Stimulated activated CD4-positive, alpha-beta T cell treated with anti-CD3 and anti-CD28 coated beads, Interleukin-1b, Interleukin-23, amount 100 ng/mL, for 48 hours (primary cell): ENCODE measurements at places on chromosomes 11 and 22.

DNA sequence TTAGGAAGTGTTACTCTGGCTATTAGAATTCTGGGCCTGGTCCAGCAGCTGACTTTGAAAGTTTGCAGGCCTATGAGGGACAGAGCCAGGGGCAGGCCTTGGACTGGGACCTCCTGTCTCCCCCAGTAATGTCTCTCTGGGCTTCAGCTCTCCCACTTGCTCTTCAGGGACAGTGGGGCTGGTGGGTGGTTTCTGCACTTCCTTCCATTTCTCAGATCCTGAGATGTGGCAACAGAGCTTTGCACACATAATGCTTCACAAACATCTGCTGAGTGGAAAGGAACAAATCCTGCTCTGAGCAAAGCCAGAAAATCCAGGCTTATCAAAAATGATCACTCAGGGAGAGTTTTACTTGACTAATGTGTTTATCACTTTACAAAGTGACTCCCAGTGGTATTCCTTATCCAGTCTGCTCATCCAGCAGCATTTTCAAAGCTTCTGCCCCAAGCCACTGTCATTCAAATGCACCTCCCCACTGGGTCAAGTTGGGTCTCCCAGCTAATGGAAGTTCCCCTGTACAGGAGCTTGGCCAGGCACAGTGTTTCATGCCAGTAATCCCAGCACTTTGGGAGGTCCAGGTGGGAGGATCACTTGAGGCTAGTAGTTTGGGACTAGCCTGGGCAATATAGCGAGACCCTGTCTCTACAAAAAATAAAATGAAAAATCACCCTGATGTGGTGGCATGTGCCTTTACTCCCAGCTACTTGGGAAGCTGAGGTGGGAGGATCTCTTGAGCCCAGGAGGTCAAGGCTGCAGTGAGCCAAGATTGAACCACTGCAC, 13.5 kb upstream of the OSBP2 start:
- no peak for DNase-seq

- DNase-seq = no peak
Measured at GRCh38 chr11:116517584-116517983, 255.2 kb downstream of the BUD13 start.

- peak; percentile 10 for DNase-seq
Measured at GRCh38 chr11:116576526-116576925, 196.3 kb downstream of the BUD13 start.

- DNase-seq = no peak
Measured at GRCh38 chr11:61157743-61158142, 3.5 kb downstream of the VPS37C start.

DNA sequence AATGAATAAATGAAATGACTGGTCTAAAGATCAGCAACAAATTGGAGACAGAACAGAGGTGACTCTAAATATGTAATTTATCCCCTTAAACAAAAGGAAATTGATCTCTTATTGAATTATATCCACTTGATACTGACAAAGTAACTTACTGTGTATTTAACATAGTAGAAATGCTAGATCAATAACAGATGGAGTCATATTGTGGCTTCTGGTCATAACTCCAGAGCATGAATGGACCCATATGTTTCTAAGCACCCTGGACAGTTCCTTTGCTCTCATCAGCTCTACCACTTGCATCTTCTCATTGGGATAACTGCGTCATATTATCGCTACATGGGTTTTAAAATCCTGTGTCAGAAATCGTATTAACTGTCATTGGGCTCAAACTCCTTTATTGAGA, 222.3 kb downstream of the ETS1 start:
- DNase-seq = no peak

DNA sequence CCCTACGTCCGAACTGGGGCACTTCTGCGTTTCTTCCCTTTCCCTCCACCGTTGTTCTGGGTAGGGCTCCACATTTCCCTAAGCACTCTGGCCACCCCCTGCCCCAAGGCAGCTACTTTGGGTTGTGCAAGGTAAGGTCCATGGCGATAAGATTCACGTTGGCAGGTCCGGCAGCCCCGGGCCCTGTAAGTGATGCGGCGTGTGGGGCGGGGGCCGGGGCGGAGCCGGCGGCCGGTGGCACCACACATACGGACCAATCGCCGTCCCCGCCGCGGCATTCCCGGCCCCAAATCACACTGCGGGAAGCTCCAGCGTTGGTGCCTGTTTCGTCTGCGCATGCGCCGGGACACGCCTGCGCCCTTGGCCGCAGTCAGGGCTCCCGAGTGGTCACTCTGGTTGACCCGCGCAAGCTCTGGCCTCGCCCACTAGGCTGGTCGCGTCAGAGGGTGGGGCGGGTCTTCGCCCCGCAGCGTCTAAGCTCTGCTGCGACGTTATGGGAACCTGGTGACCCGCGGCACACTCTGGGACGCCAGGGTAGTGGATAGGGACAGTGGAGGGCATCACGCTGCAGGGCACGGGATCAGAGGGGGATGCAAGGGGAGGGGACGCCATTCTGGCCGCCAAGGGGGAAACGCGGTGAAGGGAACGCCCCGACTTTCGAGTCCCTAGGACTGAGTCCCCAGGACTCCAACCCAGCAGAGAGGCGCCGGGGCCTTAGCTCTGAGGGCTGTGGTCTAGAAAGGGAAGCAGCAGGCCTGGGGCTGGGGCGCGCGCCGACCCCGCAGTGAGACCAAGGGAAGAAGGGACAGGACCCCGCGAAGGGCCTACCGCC, 1.6 kb downstream of the FADS1 start:
- DNase-seq = peak; percentile 60

DNA sequence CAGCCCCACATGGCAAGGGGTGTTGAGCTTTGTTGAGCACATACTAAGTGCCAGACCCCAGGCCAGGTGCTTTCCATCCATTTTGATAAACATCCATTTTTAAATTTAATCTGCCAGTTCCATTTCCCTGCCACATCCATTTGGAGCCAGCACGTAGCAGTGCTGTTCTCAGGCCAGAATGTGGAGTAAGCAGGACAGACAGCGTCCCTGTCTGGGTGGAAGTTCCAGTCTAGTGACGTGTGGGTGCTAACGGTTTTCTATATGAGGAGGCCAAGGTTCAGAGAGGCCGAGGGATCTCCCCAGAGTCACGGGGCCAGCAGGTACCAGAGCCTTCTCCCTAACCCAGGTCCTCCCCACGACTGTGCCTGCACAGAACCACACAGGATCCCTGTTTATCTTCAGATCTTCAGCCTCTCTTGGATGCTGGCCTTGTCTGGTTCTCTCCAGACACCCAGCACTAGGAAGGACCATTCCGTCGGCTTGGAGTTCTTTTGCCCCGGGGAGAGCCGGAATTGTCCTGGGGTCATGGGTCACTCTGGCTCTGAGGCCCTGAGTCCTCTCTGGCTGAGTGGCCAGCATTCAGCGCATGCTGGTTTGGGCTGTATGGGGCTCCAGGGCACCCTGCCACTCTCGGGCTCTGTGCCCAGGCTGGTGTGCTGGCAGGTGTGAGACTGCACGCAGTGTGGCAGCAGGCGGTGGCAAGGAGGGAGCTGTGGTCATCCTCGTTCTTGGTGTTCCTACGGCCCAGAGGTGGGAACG, 63.6 kb upstream of the PPARA start:
- DNase-seq = no peak

DNA sequence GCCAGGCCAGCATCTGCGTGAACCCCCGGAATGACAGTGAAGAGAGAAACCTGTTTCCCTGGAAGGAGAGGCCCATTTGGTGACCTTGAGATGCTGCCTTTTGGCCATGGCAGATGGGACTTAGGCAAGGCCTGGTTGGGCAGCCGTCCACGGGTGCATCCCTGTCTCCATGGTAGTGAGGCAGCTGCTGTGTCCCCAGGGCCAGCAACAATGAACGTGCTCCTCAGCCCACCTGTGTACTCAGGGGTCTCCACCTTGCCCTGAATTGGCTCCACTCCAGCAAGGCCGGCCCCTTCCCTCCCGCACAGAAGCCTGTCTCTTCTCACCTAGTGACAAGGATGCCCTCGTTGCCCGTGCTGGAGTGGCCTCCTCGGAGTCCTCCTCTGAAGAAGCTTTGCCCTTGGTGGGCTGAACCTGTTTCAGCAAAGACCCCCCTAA, 441.1 kb downstream of the TBC1D22A start:
- DNase-seq = no peak

- no peak for DNase-seq
Measured at GRCh38 chr11:44774108-44774507, 47.3 kb downstream of the TSPAN18 start.

- no peak for DNase-seq
Measured at GRCh38 chr22:26811647-26811992, 154.2 kb downstream of the MIAT start.

GRCh38 chr11:8567602-8568198, 26.3 kb downstream of the STK33 start:
- no peak for DNase-seq

DNA sequence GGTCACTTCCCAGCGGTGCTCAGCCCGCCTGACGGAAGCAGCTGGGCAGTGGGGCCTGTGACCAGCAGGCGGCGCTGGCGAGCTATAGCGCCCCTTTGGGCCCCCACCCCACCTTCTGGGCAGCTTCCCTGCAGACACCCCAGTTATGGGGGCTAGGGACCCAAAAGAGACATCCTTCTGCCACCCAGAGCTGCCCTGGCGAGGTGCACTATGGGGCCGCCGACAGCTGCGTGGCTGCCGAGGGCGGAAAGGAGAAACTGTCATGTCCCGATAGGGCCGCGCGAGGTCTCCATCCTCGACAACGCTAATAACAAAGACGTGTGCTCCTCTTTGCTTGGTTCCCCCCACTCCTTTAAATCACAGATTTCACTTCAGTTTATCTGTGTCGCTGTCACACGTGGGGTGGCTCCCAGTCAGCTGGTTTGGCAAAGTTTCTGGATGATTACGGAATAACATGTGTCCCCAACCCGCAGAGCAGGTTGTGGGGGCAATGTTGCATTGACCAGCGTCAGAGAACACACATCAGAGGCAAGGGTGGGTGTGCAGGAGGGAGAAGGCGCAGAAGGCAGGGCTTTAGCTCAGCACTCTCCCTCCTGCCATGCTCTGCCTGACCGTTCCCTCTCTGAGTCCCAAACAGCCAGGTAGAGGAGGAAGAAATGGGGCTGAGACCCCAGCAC, 673 bp upstream of the MYO7A start:
- DNase-seq = peak; percentile 48

GRCh38 chr11:119434591-119435330, 11.8 kb upstream of the THY1 start:
- DNase-seq = no peak

GRCh38 chr11:116373104-116373944, 399.5 kb downstream of the BUD13 start:
- no peak for DNase-seq
